ENCODE measurements at places on chromosomes 2 and 18.

DNA sequence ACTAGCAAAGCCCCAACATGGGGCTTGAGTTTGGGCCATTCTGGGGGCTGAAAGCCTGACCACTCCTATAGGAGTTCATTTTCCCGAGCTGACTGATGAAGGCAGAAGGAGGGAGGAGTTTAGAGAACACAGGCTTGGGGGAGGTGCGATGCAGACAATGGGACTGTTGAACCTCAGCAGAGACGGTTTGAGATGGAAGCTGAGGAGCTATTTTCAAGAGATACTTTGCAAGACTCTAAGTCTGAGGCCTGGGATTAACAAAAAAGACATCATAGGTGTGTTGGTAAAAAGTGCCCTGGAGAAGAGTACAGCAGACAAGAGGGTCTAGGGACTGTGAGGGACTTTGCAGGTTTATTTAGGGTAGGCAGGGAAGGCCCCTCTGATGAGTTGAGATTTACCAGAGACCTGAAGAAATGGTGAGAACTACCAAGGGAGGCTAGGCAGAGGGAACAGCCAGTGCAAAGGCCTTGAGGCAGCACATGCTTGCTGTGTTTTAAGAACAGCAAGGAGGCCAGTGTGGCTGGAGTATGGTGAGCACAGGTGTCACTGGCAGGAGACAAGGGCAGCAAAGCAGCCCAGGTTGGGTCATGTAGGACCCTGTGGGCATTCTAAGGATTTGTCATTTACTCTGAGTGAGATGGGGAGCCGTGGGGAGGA is 31.6 kb downstream of the PCBP1 start:
- DNase-seq, result no peak

DNA sequence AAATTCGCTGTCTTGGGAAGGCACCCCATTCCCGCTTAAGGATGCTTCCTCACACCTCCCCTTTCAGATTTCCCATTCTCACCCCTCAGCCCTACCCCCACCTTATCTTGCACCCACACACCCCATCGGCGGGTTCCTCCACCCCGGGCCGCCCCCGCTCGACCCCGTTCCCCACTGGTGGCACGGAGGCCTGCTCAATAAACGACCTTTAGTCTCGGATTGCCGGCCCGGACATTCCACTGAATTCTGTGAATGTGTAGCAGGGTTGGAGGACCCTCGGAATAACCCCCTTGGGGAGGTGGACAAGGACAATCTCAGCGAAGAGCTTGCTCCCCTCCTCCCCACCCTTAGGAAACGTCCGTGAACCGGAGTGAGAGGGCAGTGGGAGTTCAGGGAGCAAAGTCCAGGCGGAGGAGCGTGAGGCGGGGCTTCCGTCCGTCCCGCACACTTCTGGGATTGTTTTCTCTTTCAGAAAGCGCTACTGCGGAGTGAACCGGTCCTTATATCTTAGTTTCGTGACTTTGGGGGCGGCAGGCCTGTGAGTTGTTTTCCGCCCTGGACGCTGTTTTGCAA is 2.8 kb upstream of the LBX2 start:
- DNase-seq, result no peak

GRCh38 chr2:38214209-38214717 is 138.3 kb upstream of the CYP1B1 start:
- DNase-seq, result no peak

DNA sequence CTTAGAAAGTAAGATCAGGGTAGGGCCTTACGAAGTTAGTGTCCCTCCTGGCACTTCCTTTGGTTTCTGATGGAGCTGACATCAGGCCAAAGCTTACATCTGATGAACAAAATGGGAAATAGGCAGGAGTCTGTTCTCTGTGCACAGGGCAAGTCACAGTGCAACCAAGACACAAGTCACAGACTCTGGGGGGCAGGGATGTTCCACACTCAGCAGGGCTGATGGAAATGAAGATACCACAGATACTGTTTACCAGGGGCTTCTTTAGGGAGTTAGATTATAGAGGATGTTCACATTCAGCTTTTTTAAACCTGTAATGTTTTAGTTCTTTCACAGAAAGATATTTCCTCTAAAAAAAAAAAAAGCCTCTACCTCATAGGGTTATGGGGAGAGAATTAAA is 106.2 kb upstream of the EPC2 start:
- DNase-seq, result no peak

- no peak for DNase-seq
Measured at GRCh38 chr2:64133828-64134227, 10.4 kb downstream of the PELI1 start.

DNA sequence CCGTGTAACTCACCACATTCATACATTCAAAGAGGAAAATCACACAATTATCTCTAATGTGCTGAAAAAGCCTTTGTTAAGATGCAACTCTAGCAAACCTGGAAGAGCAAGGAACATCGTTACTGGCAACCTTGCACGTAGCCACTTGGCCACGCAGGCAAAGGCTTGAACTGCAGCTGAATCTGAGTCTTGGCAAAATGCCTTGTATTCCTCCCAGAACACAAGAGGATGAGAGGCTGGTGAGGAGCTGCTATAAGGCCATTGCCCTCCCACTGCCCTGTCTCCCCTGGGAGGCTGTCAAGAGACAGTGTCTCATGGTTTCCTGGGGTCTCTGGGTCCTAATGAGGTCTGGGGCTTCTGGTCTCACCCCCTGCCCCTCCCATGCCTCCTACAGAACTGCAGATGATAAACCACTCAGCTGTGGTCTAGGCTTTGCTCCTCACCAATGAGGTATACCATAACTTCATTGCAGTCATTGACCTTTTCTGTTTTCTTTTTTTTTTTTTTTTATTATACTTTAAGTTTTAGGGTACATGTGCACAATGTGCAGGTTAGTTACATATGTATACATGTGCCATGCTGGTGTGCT is 141.4 kb downstream of the SPP2 start:
- DNase-seq, result no peak

DNA sequence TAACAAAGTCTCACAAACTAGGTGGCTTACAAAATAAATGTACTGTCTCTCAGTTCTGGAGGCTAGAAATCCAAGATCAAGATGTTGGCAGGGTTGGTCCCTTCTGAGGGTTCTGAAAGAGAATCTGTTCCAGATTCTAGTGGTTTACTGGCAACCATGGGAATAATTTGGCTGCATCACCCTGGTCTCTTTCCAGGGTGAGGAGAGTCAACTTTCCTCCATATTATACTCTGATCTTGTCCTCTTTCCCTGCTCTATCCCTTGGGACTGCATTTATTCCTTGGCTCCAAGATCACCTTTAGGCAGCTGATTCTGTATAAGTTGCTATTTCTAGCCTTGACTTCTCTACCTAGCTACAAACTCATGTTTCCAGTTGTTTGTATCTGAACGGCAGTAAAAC is 35.2 kb downstream of the SLC40A1 start:
- DNase-seq, result no peak

- DNase-seq, result no peak
Measured at GRCh38 chr2:53515435-53516332, 251.9 kb upstream of the CHAC2 start.

DNA sequence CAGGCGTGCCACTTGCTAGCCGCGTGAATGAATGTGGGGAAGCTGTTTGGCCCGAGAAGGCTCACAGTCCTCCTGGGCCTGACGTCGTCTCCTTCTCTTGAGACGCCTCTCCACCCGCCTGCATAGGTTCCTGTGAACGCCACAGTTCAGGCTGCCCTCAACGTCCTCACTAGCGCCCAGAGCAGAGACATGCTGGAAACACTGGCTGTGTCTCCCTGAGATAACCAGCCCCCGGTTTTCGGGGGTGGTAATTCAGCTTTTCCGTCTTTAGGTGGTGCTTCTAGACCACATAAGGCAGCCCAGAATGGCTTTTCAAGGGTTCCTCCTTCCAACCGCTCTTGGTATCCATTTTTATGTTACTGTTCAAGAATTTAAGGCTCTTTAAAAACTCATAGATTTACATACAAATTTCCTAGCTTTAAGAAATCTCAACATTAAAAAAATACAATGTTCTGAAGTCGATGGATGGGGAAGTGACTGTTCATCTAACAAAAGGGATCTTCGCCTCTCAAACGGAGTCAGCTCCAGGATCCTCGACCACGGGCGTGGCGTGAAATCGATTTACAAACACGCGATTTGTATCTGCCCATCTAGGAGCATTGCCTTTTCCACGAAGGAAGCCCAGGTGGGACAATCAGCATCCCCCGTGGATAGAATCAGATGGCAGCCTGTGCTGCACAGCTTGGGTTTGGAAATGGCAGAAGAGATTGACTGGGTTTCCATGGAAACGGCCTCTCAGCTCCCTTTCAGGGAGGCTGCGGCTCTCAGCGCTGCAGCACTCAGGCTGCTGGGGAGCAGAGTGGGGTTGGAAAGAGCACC is 110.6 kb upstream of the PXDN start:
- no peak for DNase-seq

DNA sequence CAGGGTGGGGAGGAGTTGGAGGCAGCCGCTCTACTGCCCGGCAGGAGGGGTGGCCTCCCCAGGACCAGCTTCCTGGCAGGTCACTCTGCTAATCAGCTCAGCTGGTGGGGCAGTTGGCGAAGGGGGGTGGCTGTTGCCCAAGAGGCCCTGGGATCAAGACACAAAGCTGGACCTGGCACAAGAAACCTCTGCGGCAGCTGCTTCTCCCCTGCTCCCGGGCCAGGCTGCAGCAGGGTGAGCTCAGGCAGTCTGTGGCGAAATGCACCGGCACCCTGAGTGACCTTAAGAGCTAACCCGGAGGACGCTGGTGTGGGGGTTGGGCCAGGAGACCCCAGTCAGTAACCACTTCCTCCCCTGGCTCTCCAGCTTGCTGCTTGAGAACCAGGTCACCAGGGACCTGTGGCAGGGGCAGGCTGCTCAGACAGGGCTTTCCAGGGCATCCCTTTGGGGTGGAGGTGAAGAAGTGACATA is 31.1 kb downstream of the TOGARAM2 start:
- DNase-seq, result peak; percentile 69

GRCh38 chr2:108270768-108271506 is 17.8 kb upstream of the SULT1C2 start:
- DNase-seq, result no peak

DNA sequence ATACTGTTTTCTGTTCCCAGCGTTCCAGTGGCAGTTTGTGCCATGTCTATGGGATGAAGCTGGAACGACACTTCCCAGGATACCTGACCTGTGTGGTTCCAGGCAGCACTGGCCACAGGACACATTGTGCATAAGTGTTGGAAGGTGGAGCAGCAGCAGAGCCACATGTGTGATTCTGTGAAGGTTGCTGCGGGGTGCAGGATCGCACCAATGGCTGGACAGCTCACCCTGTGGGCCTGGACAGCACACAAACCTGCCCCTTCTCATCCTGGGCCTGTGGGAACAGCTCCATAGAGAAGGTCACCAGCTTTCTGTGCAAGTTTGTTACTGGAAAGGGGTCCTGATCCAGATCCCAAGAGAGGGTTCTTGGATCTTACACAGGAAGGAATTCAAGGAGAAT is 252.2 kb upstream of the RAB6C start:
- DNase-seq, result no peak

GRCh38 chr2:1995081-1995480 is 250.8 kb upstream of the PXDN start:
- no peak for DNase-seq

- no peak for DNase-seq
Measured at GRCh38 chr2:176178038-176178756, 10.3 kb upstream of the HOXD1 start.

GRCh38 chr2:18005411-18005810 is 126.9 kb downstream of the KCNS3 start:
- no peak for DNase-seq

DNA sequence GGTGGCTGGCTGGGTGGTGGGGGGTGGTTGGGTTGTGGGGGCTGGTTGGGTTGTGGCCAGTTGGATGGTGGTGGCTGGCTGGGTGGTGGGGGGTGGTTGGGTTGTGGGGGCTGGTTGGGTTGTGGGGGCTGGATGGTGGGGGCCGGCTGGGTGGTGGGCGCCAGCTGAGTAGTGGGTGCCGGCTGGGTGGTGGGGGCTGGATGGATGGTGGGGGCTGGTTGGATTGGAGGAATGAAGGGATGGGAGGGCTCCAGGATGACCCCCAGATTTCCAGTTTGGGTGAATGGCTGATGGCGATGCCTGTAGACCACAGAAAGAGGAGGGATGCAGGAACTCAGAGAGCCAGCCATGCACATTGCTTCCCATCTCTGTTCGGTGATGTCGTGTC is 26.8 kb upstream of the GPR17 start:
- DNase-seq, result no peak

DNA sequence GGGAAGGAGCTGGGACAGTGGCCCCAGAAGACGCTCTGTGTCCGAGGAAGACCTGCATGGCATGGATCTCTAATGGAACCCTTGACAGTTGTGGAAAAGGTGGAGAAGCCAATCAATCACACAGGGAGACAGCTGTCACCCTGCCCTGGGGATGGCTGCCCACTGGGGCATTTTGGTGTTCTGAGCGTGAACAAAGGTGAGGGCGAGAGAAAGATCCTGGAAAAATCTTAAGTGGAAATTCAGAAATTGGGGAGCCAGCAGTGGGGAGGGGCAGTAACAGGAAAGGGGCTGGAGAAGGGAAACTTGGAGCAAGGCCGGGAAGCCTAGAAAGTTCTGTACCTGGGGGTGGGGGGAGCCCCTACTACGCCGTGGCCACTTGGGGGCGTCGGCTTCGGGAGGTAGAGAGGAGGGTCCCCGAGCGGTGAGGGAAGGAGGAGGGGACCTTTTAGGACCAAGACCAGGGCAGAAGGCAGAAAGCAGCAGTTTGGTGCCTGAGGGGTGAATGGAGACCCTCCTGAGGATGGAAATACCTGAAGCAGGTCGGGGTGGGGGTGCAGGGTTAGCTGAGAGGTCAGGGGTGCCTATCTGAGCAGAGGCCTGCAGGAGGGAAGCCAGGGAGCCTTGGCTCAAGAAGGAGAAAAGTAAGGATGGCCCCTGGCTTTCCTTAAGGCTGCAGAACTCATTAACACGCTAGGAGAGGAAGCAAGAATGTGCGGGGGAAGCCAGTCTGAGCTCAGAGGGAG is 30.0 kb downstream of the NGEF start:
- DNase-seq, result no peak

DNA sequence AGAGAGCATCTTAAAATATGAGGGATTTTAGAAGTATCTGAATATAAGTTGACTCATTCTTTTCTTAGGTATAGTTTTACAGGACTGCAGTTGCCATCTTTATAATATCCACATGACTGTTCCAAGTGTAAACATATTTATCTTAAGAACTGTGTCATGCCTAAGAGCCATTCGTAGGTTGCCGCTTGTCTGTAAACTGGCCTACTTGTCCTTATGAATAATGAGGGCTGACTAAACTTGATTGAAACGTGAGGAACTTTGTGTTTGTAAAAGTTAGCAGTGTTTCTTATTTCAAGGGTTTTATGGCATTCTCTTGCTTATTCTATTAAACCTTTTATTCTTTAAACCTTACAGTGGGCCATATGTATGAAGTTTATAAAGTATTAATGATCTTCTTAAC is 99.6 kb downstream of the MAP3K20 start:
- DNase-seq, result no peak

GRCh38 chr2:241728627-241729026 is 5.8 kb upstream of the D2HGDH start:
- no peak for DNase-seq

DNA sequence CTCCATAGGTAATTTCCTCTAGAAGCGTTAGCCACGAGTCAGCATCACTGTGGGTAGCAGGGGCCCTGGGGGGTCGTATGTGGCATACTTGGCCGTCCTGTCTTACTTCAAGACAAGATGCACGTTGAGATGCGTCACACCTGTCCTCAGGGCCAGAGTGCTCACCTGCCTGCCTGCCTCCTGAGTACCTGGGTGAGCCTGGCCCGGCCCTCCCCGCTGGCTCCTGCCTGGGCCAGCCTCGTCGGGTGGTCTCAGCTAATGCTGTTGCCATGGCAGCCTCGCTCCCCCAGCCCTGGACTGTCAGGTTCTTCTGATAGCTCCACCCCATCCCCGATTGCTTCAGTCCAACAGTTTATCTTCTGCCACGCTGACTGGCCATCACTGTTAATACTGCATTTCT is 232.4 kb downstream of the GBX2 start:
- DNase-seq, result no peak

- no peak for DNase-seq
Measured at GRCh38 chr18:3171631-3172030, 48.1 kb downstream of the MYOM1 start.

Data from CD8-positive, alpha-beta memory T cell (primary cell).